NCI-H526 (cell line): ENCODE measurements at places on chromosomes 6 and 20.

GRCh38 chr6:14129575-14129974, 12.0 kb downstream of the CD83 start:
- DNase-seq = peak; percentile 77

- DNase-seq = peak; percentile 30
These were observed 361.6 kb downstream of the THBS2 start for GRCh38 chr6:168892031-168892430.

DNA sequence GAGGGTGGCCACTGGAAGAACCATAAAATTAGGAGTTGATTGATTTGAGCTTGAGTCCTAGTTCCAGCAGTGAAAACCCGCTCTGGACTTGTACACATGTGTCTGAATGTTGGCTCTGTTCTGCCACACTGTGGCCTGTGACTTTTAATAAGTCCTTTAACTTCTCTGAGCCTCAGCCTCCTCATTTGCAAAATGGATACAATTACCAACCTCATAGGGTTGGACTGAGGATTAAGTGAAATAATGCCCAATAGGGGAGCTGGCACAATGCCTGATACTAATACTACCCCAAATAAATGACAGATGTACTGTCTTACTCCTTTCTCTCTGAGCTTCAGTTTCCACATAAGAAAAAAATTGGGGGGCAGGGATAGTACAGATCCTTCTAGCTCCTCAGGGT, 92.6 kb upstream of the RIPOR2 start:
- DNase-seq = no peak

GRCh38 chr20:61924211-61924857, 141.3 kb downstream of the TAF4 start:
- DNase-seq = no peak

- no peak for DNase-seq
These were observed 253.0 kb downstream of the RFPL4B start for GRCh38 chr6:112600168-112600567.

GRCh38 chr6:108275976-108276375, 15.1 kb upstream of the SNX3 start:
- DNase-seq = no peak
